ENCODE measurements at places on chromosomes 2 and 18.

DNA sequence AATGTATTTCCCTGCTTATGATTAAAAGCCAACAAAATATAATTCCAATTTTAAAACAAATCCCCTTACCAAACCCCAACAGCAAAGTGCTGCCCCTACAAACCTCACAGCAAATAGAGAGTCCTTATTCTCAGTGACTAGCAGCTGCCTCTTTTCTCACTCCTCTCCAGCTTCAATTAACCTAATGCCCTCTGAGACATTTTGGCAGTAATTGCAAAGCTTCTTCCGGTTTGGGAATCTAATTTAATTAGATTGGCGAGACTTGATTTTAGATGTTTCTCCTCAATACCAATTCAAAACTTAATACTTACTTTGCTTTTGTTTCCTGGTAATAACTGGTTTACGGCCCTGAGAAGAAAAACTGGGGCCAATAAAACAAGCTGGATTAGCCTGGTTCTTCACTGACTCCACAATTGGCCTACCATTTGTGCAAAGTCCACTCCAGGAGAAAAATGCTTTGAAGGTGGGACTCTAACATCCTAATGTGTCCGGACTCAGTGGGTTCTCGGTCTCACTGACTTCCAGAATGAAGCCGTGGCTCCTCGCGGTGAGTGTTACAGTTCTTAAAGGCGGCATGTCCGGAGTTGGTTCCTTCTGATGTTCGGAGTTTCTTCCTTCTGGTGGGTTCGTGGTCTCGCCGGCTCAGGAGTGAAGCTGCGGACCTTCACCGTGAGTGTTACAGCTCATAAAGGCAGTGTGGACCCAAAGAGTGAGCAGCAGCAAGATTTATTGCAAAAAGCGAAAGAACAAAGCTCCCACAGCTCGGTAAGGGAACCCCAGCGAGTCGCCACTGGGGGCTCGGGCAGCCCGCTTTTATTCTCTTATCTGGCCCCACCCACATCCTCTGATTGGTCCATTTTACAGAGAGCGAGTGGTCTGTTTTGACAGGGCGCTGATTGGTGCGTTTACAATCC lies 52.8 kb downstream of the SLC35F5 start:
- DNase-seq: no peak

DNA sequence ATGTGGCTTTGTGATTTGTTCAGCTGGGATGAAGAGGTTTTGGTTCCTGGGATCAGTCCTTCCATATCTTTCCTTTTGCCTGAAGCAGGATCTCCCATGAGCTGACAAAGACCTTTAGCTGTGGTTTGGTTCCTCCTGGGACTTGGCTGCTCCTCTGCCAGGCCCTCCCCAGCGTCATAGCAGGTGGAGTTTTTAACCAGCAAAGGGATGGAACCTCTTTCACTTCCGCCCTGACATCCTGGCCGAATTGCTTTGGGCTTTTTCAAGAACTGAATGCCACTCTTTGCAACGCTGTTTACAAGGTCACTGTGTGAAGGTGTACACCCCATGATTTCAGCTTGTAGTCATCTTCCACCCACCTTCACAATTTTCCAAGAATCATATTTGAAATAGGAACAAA lies 390 bp downstream of the PCARE start:
- DNase-seq: no peak

- no peak for DNase-seq
Measured at GRCh38 chr2:96788442-96789244, 27.4 kb upstream of the CNNM3 start.

- no peak for DNase-seq
Measured at GRCh38 chr2:145114726-145115125, 594.8 kb upstream of the ZEB2 start.

DNA sequence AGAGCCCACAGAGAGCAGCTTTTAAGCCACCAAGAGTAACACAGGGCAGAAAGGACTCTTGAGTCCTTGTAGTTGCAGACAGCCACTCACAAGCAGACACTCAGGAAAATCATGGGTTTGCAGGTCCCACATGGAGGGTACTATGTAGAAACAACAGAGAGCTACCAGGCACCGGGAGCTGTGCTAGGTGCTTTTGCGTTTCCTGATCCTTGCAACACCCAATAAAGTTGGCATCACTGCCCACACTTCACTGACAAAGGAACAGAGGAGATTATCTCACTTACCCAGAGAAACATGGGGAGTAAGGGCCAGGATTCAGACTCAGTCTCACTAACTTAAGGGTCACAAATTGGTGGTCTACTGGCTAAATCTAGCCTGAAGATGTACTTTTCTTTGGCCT lies 32.5 kb upstream of the BZW1 start:
- no peak for DNase-seq

- DNase-seq: no peak
Measured at GRCh38 chr2:23541503-23542229, 156.7 kb downstream of the KLHL29 start.

GRCh38 chr2:46332686-46333281 lies 35.6 kb downstream of the EPAS1 start:
- no peak for DNase-seq

- DNase-seq: no peak
Measured at GRCh38 chr2:54000524-54000923, 29.7 kb upstream of the PSME4 start.

DNA sequence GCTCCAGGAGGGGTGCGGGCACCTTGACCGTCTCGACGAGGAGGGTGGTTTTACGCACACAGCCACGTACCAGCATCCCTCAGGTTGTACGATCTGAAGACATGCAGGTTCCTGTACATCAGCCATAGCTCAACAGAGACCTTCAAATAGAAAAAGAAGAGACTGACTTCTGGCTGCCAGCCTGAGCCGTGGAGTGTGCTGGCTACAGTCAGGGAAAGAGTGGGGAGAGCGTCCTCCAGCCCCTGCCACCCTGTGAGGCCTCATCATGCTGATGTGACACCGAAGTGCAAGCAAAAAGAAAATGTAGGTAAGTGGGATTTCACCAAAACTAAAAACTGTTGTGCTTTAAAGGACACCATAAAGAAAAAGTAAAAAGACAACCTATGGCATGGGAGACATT lies 47.0 kb downstream of the ADI1 start:
- no peak for DNase-seq

GRCh38 chr2:239310401-239311061 lies 90.3 kb downstream of the HDAC4 start:
- no peak for DNase-seq

DNA sequence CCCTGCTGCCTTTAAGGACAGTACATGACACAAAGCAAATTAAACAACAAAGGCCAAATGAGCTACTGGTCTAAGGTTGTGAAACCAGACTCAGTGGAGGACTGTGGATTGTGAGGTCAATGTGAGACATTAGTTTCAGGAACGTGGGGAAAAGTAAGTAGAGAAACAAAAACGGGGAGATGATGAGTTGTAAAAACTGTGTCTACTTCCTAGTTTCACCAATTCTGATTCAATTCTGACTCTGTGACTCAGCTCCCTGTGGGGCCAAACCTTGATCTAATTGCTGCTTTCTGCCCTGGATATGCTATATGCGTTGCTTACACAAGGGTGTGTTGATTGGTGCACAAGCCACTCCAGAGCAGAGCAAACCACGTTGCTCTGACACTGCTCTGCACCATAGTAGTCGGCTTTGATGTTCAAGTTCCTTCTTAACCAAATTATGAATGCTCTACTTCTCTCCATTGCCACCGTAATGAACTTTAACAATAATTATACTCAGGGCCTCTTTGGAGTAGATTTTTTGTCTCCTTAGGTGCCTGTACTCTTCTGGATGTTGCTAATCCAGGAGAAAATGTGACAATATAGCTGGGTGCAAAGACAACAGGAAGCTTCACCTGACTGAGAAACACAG lies 1640.1 kb upstream of the CELF4 start:
- no peak for DNase-seq

DNA sequence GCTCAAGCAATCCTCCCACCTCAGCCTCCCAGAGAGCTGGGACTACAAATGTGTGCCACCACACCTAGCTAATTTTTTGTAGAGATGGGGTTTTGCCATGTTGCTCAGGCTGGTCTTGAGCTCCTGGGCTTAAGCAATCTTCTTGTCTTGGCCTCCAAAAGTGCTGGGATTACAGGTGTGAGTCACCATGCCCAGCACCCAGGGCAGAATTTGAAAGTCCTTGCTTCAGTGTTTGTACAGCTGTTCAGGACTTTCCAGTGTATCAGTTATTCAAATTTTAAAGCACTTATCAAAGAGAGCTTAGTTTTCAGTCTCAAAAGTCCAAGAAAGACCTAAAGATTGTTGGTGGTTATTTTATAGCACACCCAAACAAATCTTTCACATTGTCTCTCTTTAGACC lies 43.6 kb upstream of the VPS54 start:
- no peak for DNase-seq

- no peak for DNase-seq
Measured at GRCh38 chr18:63091671-63092364, 227.8 kb downstream of the BCL2 start.

DNA sequence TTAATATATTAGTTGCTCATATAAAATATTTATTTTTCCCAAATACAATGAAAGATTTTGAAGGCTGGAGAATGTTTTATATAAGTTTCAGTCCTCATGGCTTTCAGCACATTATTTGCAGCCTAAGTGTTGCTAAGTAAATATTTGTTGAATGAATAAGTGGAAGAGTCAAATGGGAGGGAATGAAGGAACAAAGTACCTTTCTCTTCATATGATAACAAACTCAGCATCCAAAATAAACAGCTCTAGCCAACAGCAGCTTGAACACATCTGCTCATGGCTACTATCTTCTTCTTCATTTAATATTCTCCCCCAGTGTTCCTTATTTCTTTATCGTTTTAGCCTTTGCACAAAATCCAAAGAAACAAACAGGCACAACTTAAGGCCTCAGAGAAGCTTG lies 385.2 kb upstream of the PIK3C3 start:
- no peak for DNase-seq

DNA sequence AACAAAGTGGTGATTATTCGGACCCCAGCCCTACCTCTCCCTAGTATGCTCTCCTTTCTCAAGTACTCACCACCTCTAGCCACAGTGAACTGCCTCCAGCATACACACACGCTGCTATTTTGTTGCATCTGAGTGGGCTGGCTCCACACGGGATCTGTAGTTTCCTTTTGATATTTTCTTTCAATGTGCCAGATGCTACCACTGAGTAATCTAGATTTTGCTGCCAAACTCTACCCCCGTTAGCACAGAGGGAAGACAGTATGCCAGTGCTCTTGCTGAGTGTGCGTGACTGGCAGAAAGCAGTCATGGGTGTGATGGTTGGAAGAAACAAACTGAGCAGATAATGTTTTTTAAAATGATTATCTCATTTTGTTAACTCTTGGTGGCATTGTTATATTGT lies 11.6 kb downstream of the CFLAR start:
- DNase-seq: no peak

- no peak for DNase-seq
Measured at GRCh38 chr2:227876300-227876801, 4.9 kb downstream of the DAW1 start.

DNA sequence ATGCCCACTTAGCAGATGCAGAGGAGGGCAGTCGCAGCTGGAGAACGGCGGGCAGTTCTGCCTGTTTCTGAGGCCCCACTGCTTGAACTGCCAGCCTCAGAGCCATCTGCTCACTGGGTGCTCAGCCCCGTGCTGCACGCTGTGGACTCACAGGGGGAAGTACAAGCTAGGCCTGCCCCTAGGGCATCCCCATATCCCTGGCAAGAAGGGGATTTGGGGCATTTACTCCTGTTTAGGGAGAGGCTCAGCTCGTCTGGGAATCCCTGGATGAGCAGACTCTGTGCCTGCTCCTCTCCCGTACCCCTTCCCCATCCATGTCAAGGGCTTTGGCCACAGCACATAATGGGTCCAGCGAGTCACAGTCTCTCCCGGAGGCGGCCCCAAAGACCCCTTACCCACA lies 169.8 kb upstream of the PKDCC start:
- DNase-seq: no peak

GRCh38 chr2:96342085-96342484 lies 6.5 kb downstream of the NCAPH start:
- DNase-seq: no peak

- DNase-seq: no peak
Measured at GRCh38 chr2:167128130-167128529, 239.8 kb downstream of the XIRP2 start.

DNA sequence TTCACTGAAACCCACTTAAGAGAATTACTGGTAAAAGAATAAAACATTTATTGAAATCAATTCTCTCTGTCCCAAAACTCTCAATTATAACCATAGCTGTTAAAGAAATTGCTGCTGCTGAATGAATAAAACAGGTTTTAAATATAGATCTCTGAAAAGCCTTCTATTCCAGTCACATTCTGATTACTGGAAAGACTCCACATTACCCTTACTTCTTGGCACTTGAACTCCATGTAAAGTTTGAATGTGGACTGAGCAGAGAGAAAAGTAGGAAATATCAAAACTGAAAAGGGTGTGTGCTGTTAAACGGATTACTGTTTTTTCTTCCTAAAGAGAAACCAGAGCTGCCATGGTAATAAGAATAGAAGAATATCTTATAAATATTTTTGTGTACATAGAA lies 655.3 kb upstream of the SETBP1 start:
- no peak for DNase-seq

- no peak for DNase-seq
Measured at GRCh38 chr2:14255135-14255820, 377.2 kb upstream of the LRATD1 start.

Data from SK-N-MC (cell line).